ENCODE measurements at places on chromosomes 11 and 22. TPM values are rescaled to one million over a fixed set of nuclear protein-coding genes. Genes with fewer than 3 reads are reported as not detected.

MOGAT2 gene
- total RNA-seq, result not detected

C11orf65 gene
- not detected for total RNA-seq

DNA sequence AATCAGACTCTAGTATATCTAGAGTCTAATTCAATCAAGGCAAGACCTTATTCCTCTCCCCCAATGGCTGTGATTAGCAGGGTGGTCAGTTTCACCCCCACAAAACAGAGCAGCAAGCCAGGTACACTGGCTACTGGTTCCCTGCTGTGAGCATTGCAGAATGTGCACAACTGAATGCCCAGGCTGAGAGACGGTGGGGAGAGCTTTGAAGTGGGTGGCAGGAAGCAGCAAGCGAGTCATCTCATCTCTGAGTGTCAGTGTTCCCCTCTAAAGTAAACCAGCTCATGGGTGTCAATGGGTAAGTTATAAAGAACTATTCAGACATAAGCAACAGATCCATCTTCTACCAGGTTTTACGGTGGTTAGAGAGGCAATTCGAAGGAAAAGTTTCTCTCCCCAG lies 37.6 kb downstream of the GAB4 start:
- DNase-seq, result no peak

- no peak for DNase-seq
Measured at GRCh38 chr11:123473941-123474677, 44.0 kb downstream of the GRAMD1B start.

MTMR3 gene
- 37.1 TPM for total RNA-seq

DNA sequence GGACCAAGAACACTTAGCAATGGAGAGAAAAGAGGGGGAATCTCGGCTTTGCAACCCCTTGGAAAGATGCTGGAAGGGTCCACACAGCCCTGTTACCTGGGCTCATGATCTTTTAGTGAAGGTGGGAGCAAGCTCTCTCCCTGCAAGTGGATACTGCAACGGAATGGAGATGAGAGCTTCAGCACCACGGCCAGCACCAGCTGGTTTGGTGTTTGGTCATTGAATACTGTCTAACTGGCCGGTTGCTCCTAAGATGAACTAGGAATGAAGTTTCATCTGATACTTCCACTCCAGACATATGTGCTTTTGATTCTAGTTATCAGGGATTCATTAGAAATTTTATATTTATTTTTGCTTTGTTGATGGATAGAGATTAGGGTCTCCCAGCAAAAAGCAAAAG lies 16.3 kb downstream of the HTR3A start:
- no peak for DNase-seq

DNA sequence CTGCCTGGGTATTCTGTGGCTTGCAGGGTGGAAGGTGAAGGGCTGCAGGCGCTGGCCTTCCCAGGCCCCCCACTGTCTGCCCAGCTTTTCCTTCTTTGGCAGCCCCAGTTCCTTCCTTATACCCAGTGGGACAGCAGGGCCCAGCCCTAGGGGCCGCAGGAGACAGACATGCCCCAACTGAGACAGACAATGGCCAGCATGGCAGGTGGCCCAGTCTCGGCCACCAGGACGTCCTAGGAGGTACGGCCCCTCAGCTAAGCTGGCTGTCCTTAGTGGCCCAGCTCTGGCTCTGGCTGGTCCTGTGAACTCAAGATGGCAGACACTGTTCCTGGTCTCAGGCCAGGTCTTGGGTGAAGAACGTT lies 35.9 kb downstream of the RTN4R start:
- DNase-seq, result no peak

GRCh38 chr11:88122956-88123355 lies 52.3 kb downstream of the RAB38 start:
- no peak for DNase-seq

PAK1 gene
- 28.2 TPM for total RNA-seq

- no peak for DNase-seq
Measured at GRCh38 chr11:91664521-91664920, 560.1 kb upstream of the FAT3 start.
